MV-4-11 (cell line): ENCODE measurements at places on chromosomes 13 and 19.

GRCh38 chr19:28443361-28443760, 769.6 kb downstream of the UQCRFS1 start:
- no peak for DNase-seq

- no peak for DNase-seq
Measured at GRCh38 chr13:43569658-43570057, 217.1 kb downstream of the ENOX1 start.

DNA sequence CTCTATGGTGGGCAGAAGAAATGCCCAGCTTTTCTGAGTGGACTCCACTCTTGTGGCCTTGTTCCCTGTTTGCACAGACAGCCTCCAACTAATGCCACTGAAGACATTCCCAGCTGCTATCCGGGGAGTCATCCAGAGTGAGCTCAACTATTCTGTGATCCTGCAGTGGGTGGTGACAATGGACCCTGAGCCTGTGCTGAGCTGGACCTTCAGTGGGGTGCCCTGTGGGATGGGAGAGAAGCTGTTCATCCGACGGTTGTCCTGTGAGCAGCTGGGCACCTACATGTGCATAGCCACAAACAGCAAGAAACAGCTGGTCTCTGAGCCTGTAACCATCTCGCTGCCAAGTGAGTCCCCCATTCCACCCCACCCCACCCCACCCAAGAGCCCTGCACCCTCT, 10.3 kb downstream of the IGSF23 start:
- no peak for DNase-seq

DNA sequence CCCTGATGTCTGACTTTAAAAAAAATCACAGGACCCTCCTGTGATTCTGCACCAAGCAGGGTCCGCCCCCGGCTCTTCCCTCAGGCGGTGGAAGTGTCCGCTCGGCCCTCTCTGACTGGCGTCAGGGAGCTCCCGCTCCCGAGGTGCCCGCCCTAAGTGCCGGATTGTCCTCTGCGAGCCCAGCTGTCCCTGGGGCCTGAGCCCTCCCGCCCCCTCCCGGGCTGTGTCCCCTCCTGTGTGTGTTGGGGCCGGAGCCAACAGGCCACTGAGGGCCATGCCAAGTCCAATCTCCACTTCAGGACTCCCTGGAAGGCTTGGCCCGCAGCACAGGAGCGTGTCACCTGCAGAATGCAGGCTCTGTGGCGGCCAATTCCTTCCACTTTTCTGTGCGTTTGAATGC, 25.4 kb downstream of the MAP2K2 start:
- DNase-seq = no peak

DNA sequence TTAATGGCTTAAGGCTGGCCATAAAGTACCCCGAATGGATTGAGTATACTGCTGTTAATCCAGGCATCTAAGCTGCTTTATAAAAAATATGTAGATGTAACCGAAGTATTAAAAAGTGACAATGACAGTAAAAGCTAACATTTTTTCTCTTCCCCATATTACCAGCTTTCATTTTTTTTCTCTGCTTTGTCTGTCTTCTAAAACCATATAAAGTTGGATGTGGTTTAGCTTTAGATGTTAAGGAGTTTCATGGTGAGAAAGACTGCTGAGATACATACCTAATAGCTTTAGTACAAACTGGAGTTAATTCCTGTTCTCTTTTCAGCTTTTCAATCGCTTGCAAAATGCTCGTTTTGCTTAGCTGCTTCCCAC, 838 bp downstream of the AKAP11 start:
- no peak for DNase-seq
